ENCODE measurements at places on chromosomes 5 and 9. TPM values are rescaled to one million over a fixed set of nuclear protein-coding genes. Genes with fewer than 3 reads are reported as not detected.

DNA sequence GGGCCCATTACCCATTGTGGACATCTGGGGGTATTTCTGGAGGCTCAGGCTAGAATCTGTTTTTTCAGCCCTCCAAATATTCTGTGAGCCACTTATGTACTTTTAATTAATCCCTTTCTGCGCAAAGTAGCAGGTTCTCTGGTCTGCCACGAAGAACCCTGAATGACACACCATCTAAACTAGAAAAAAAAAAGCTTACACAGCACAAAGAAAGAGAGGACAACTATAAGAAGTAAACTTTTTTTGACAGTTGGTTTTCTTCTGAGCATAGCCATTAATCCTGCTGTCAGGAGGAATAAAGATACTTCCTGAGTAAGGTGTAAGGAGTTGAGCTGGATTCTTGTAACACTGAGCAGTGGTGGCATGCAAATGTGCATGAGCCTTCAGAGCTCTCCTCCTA lies 327.5 kb downstream of the TMEM232 start:
- no peak for DNase-seq

- DNase-seq, result no peak
Observed at GRCh38 chr5:177319913-177320588, 8.4 kb upstream of the MXD3 start.

GRCh38 chr9:4550777-4551484 lies 60.7 kb downstream of the SLC1A1 start:
- no peak for DNase-seq

DNA sequence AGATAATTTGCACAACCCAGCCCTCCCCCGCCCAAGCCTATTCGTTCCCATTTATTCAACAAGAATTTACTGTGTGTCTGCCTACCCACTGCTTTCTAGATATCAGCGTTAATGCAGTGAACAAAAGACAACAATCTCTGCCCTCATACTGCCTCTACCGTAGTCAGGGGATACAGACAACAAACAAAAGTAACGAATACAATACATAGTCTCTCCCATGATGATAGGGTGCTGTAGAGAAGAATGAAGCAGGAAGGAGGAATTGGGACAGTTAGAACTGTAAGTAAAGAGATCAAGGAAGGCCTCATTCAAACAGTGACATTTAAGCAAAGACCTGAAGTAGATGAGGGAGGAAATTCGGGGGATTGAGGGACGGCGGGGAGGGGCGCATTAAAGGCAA lies 1.7 kb downstream of the GFM2 start:
- no peak for DNase-seq

- no peak for DNase-seq
Observed at GRCh38 chr5:171639205-171639621, 146.4 kb upstream of the SMIM23 start.

GRCh38 chr5:38745836-38746732 lies 99.7 kb upstream of the OSMR start:
- DNase-seq, result no peak

DNA sequence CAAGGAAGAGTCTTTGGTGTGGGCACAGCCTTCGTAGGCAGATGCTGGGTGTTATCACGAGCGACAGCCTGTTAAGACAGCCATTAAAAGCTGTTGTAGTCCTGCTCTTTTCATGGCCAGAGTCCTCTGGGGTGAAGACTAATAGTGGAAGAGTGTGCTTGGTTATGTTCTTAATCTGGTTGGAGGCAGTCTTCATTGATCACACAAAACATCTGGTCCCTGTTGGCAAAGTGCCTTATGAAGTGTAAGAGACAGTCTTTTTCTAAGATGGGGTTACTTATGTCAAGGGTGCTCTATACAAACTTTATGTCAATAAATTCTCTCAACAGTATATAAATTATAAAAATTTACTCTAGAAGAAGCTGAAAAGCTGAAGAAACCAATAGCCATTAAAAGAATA lies 280.4 kb downstream of the CAAP1 start:
- DNase-seq, result no peak

The PRSS3 gene
- total RNA-seq, result not detected

The ARHGEF28 gene
- not detected for total RNA-seq

The TMEM215 gene
- not detected for total RNA-seq

DNA sequence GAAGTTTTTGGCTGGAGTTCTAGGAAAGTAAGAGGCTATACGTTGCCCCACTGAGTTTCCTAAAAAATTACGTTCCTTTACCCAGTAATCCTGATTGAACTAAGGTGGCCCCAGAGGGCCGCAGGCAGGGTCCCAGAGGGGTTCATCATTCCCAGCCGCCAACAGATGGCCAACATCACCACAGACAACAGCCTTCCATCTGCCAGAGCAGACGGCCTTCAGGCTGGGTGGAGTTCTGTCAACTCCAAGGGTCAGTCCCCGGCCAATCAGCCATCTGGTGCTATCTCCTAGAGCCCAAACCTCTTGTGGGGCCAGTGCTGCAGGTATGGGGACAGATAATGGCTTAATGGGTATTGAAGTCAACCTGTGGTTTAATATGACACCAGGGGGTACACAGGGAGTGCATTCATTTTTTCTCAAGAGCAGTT lies 30.4 kb downstream of the TBC1D2 start:
- DNase-seq, result no peak

- DNase-seq, result no peak
Observed at GRCh38 chr5:25641124-25641523, 996.3 kb upstream of the CDH10 start.

The AGXT2 gene
- total RNA-seq, result not detected

The UBAP1 gene
- total RNA-seq, result 24.9 TPM

DNA sequence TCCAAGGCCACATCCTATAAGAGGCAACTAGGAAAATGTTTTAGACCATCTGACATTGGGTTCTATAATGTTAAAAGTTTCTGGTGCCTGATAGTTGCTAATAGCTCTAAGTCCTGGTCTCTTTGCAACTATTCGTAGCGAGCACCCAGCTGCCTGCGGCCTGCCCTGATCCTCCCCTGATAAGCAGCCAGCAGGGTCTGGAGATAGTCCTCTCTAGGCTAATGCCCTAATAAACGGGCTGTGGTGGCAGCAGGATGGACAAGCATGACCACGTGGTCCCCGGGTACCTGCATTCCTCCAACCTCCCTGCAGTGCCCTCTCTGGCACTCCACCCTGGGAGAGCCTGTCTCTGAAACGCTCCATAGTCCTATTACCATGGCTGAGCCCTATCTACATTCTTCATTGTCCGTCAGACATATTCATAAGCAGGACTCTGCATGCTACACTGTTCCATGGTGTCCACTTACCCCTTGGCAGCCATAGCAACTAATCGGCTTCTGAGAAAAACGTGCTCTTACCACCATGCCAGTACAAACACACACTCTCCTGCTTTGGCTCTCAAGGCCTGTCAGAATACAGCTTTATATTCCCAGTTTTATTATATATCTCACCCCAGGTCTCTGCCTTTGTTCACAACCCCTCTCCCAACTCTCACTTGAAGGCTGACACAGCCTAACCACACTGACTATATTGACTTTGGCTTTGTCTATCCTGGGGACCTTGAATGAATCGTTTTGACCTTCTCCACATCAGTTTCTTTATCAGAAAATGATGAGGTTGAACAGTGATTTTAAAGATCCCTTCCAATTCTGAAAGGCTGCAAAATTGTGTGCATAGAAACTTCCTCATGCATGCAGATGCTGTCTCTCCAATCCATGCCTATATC lies 49.9 kb upstream of the DAPK1 start:
- no peak for DNase-seq

GRCh38 chr9:130368631-130369103 lies 76.1 kb upstream of the ASS1 start:
- peak; percentile 8 for DNase-seq

GRCh38 chr5:179550511-179551342 lies at the start of gene RUFY1:
TSS of gene RUFY1 (plus strand) at chr5:179550554. CDS start at chr5:179550570, 16 bp downstream.
- DNase-seq, result peak; percentile 81

DNA sequence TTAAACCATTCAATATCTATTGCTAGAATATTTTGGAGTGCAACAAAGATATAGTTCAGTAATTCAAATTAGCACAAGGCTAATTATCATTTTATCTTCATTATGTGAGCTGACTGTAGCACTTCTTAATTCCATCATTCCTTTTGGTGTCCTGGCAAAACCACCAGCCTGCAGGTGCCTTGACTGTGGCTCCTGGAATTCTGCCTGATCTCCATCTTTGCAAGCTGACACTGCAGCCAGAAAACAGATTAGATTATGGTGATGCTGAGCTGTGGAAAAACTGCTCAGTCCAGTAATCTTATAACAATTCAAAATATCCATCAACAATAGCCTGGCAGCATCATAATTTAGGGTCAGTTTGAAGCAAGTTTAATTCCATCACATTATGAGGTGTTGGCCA lies 919.5 kb downstream of the DTWD2 start:
- no peak for DNase-seq

GRCh38 chr5:129902816-129903215 lies 1.4 kb upstream of the CHSY3 start:
- DNase-seq, result no peak

- DNase-seq, result no peak
Observed at GRCh38 chr9:75695921-75696320, 194.6 kb upstream of the PCSK5 start.

The MYMK gene
- not detected for total RNA-seq

- no peak for DNase-seq
Observed at GRCh38 chr9:133632806-133633680, 3.1 kb upstream of the DBH start.

The PCA3 gene
- not detected for total RNA-seq

The DIPK1B gene
- total RNA-seq, result 0.74 TPM

DNA sequence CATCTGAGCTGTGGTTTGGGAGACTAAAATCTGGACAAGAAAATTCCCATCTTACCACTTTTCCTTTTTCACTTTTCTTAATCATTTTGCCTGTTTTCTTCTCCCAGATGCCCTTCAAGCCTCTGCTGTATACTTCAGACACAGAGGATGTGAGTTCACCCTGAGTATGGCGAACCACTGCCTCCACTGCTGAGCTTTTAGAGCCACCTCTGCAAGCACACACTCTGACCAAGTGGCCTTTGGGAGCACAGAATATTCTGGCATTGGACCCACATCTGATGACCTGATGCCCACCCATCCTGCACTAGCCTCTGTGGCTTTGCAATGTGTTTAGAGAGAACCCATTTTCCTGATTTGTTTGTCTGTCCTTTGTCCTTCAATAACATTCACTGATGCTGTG lies 32.5 kb downstream of the TERT start:
- DNase-seq, result no peak

GRCh38 chr5:174943785-174944184 lies 219.4 kb downstream of the MSX2 start:
- no peak for DNase-seq

The SLC34A3 gene
- not detected for total RNA-seq

The OLFM1 gene
- not detected for total RNA-seq

GRCh38 chr9:16202914-16203728 lies 650.3 kb downstream of the CCDC171 start:
- DNase-seq, result no peak

DNA sequence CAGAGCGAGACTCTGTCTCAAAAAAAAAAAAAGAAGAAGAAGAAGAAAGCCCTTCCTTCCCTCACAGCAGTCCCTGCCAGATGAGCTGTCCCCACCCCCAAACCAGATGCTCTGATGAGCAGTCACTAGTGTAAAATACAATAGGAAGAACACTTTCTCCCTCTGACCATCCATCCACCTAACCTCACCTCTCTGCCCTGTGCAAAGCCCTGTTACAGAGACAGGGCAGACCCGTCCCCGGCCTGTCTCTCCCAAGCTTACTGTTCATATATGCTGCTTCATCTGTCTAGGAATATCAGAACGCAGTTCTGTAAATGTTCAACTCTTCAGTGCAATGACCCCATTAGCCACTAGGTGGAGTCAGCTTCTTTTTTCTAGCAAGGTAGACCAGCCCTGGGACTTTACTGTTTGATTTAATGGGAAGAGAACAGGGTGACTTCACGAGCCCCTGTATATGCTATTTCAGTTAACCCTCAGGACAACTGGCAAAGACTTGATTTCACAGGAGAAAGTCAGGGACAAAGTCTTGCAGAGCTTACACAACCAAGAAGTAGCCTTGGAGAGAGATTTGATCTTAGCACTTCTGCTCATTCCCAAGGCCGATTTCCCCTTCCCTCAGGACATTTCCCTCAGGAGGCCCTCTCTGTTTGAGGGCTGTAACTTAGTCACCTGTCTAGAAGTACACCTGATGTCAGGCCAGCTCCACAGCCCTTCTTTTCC lies 14.9 kb upstream of the FGFR4 start:
- DNase-seq, result peak; percentile 91

- DNase-seq, result no peak
Observed at GRCh38 chr5:16483361-16483760, 17.8 kb upstream of the ZNF622 start.

DNA sequence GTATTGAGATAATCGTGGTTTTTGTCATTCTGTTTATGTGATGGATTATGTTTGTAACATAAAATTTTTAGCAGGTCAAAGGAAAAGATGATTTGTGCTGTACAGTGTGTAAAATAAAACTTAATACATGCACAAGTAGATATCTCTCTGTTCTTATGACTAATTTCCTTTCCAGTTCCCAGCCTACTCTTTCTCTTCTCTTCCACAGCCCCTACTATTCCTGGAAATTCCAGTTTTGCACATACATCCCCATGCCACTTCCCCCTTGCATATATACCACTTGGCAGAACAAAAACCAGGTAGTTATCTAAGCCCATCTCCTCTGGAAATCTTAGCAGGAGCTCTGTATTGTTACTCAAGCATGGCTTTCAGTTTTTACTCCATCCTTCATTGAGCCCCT lies 20.2 kb downstream of the TEK start:
- no peak for DNase-seq

GRCh38 chr5:38846379-38847011 lies 683 bp downstream of the OSMR start:
- DNase-seq, result no peak

The KIF12 gene
- not detected for total RNA-seq

The CD72 gene
- total RNA-seq, result 67.6 TPM

DNA sequence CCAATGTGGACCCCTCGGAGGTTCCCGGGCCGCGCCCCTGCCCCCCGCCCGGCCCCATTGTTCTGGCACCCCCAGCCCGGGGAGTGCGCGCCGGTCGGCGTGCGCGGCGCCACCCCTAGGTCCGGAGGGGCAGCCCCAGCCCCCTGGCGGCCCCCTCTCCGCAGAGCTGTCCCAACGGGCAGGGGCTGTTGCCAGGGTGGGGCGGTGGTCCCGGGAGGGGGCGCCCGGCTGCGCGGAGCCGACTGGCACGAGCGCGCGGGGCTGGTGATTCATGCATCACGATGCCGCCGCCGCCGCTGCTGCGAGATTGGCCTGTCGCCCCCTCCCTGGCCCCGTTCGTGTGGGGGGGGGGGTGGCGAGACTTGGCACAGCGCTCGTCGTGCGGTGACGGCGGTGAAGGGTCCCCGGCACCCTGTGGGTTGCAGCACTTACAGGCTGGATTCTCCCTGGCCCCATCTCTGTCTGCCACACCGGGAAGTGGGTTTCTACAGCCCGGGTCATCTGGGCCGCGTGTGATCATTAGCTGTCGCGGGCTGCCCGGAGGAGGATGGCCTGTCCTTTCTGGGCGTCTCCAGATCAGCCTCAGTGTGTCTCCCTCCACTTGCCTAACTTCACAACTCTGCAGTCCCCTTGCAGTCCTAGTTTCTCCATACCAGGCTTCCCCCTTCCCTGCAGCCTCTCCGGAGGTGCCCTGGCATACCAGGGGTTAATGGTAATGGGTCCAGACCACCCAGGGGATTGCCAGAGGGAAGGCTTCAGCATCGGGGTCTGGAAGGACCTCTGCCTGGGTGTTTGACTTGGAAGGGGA lies 858 bp downstream of the NCS1 start:
- DNase-seq, result no peak

- DNase-seq, result no peak
Observed at GRCh38 chr5:74127381-74128320, 501.7 kb downstream of the ARHGEF28 start.

The ECSCR gene
- not detected for total RNA-seq

The ENTPD8 gene
- total RNA-seq, result not detected
